ENCODE measurements at places on chromosomes 2 and 18.

DNA sequence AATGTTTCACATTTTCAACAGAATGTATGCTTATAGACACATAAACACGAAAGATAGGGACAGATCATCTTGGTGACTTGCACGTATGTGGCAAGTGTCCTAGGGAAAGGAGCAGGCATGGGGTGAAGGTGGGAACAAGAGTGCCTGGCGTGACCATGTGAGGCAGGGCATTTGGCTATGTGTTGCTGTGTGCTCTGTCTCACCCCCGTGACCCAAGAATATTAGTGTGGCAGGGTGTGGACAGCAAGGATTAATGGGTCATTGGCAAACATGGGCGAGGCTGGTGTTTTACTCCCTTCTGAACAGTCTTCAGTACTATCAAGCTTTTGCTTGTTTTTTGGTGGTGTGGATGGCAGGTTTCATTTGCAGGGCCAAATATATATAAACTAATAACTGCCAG is 1.3 kb upstream of the VWA3B start:
- DNase-seq: no peak

DNA sequence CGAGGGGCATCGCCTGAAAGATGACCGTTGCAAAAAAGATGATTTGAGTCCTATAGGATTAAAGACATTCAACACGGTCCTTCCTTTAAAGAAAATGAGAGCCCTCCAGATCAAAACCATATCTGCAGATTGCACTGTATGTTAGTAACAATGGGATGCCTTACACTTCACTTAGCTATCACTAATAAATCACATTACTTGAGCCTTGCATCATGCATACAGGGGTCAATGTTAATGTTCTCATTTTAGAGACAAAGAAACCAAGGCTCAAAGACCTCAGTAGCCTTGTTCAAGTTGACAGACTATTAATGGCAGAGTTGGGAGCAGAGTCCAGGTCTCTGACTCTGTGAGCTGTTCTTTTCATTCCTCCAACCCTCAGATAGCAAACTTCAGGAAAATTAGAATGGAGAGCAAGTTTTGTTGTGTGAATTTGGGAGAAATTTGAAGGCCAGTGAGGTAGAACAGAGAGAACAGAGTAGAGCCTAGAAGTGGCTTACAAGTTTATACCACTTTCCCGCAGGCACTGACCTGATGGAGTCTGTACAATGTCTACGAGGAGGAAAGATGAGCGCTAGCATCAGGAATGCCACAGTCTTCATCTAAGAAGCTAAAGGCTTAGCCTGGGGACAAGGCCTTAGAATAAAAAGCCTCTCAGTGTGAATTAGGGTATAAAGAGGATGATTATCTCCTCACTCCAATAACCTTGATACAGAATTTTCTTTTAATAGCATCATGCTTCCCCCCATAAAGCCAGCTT is 48.3 kb downstream of the TRIB2 start:
- DNase-seq: no peak

GRCh38 chr2:239445771-239446524 is 45.1 kb upstream of the HDAC4 start:
- DNase-seq: no peak

DNA sequence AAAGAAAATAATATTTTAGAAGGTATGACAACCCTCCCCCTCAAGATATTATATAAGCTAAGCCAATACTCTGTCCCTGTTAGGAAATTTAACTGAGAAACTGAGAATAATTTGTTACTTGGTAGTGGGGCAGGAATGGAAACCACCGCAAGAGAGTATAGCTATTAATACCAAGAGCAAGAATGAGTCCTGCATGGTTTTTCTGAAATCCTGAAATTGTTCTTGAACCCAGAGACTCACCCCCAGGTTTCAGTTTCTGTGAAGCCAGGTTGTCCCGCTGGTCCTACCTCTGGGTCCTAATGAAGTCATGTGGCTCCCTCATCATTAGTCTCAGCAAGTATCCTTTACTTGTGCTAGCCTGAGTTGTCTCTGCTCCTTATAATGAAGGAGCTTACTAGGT is 671.0 kb upstream of the ACVR2A start:
- no peak for DNase-seq

GRCh38 chr2:20143263-20143662 is 81.7 kb downstream of the SDC1 start:
- DNase-seq: peak; percentile 42

GRCh38 chr2:102841107-102841840 is 79.4 kb downstream of the TMEM182 start:
- DNase-seq: peak; percentile 48

- DNase-seq: no peak
These were observed 51.4 kb downstream of the TTC39C start for GRCh38 chr18:24065906-24066305.

GRCh38 chr2:85663594-85664565 is 4.1 kb downstream of the SFTPB start:
- DNase-seq: no peak

- DNase-seq: no peak
These were observed 13.0 kb downstream of the CALCRL start for GRCh38 chr2:187435078-187435477.

DNA sequence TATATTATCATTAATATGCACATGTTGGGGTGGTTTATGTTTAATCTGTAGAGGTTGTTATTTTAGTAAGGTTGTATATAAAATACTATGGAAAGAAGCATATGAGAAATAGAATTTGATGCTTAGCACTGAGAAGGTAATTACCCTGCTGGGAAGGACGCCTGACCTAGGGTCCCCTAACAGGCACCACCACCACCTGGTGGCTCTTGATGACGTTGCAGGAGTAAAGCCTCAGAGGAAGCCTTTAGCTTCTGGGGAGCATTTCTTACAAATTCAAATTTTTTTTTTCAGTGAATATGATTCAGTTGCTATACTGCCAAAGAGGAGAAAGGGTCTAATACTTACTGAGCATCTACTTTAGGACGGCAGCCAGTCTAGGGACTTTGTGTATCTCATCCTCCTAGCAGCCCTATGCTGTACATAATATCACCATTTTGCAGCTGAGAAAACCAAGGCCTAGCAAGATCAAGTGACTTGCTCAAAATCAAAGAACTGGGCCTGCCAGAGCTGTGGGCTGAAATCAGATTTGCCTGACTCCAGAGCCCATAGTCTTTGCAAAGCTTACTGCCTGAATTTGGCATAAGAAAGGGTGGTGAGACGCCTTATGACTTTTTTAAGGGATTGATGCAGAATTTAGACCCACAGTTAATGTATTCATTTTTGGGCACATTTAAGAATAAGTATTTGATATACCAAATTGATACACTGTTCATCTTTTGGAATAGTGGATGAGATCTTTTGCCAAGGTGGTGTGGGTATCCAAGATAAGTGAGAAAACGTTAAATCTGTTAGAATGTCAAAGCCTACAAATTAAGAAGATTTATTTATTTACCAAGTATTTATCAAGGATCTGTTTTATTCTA is 78.8 kb upstream of the GAREM1 start:
- DNase-seq: peak; percentile 47

DNA sequence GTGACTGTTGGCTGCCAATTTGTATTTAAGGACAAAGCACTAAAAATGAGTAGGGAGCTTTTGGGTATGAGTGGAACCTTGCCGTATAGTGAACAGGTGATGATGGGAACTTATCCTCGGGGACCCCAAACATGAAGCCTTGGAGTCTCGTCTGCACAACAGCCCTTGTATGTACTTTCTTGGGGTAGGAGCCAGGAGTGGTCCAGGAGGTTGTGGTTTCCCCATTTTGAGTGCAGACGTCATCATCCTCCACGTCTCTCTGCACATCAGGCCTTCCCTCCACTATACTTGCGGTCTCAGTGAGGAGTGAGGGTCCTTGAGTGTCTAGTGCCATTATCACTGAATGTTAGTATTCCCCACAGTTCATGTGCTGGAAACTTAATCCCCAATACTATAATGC is 101.5 kb upstream of the HS6ST1 start:
- no peak for DNase-seq

- DNase-seq: no peak
These were observed 80.5 kb downstream of the DGKD start for GRCh38 chr2:233434666-233435330.

- peak; percentile 99 for DNase-seq
These were observed 149.6 kb downstream of the IRS1 start for GRCh38 chr2:226649871-226650660.

DNA sequence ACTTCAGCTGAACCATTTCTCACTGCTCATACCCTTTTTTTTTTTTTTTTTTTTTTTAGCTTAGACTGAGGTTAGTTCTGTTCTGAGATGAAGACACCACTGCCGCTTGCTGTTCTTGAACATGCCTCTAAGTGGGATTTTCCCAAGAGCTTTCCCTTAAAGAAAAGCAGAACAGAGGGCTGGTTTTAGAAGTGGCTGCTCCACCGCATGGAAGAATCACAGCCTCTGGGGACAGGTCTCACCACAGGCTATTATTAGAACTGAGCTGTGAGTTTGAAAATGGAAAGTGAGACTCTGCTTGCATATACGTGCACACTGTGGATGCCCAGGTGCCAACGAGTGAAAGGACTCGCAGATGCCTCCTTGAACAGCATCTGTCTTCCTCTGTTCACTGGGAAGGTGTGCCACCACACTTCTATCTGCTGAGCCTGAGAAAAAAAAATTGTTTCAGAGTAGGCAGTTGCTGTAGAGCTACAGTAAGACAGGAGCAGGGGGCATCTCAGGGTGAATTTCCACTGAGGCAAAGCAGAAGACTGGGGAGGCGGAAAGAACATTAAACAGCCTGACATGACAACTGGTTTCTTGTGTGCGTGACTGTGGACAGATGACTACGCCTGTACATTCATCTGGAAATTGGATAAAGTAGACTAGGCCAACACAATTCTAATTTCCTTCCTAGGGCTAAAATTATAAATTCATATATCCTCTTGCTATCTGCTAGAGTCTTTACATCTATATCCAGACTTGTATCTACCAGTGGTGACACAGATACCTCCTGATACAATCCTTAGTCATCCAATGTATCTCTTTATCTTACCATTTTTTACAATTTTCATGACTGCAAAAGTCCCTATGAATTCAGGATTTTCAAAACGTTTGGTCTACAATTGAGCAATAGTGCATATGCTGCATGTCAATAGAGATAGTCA is 1045.7 kb upstream of the CELF4 start:
- DNase-seq: no peak

GRCh38 chr18:34978533-34978893 is 62.7 kb upstream of the MAPRE2 start:
- DNase-seq: no peak

- DNase-seq: peak; percentile 31
These were observed 796 bp upstream of the DYSF start for GRCh38 chr2:71452565-71452964.

- no peak for DNase-seq
These were observed 232.0 kb downstream of the CNTNAP5 start for GRCh38 chr2:124257120-124257519.

DNA sequence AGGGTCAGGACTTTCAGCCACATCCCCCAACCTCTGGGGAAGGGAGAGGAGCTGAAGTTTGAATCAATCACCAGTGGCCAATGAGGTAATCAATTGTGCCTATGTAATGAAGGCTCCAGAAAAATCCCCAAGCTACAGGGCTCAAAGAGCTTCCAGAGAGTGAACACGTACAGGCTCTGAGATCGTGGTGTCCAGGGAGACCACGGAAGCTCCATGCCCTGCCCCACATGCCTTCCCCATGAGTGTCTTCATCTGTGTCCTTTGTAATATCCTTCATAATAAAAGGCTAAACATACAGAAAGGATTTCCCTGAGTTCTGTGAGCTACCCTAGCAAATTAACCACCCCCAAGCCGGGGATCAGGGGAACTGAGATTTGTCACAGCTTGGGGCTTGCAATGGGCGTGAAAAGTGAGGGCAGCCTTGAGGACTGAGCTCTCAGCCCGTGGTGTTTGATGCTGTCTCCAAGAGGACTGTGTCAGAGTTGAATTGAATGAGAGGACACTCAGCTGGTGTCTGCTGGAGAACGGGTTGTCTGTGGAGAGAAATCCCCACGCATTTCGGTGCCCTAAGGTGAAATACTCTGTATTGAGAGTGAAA is 25.5 kb upstream of the TUBB6 start:
- no peak for DNase-seq

- peak; percentile 11 for DNase-seq
These were observed 47.1 kb downstream of the IKZF2 start for GRCh38 chr2:213104092-213104902.

GRCh38 chr2:88036182-88036581 is 19.4 kb downstream of the KRCC1 start:
- no peak for DNase-seq

DNA sequence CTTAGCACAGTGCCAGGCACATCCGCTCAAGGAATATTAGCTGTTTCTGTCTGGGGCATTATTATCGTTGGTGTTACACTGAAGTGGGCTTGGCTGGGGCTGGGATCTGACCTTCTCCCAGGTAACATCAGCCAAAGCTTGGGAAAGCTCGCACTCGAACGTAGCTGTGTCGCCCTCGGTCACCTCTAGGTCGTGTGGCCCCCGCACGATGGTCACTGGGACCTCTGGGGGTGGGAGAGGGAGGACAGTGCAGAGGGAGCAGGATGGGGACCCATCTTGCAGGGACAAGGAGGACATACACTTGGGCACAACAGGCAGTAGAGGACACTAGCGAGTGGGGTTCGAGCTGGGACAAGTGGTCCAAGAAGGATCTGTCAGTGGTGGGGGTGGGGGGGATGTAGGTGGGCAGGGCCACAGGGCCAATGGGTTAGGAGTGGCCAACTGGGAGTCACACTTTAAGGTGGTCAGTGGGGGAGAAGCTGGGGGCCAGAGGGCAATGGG is 9.7 kb downstream of the TMEM198 start:
- DNase-seq: no peak

DNA sequence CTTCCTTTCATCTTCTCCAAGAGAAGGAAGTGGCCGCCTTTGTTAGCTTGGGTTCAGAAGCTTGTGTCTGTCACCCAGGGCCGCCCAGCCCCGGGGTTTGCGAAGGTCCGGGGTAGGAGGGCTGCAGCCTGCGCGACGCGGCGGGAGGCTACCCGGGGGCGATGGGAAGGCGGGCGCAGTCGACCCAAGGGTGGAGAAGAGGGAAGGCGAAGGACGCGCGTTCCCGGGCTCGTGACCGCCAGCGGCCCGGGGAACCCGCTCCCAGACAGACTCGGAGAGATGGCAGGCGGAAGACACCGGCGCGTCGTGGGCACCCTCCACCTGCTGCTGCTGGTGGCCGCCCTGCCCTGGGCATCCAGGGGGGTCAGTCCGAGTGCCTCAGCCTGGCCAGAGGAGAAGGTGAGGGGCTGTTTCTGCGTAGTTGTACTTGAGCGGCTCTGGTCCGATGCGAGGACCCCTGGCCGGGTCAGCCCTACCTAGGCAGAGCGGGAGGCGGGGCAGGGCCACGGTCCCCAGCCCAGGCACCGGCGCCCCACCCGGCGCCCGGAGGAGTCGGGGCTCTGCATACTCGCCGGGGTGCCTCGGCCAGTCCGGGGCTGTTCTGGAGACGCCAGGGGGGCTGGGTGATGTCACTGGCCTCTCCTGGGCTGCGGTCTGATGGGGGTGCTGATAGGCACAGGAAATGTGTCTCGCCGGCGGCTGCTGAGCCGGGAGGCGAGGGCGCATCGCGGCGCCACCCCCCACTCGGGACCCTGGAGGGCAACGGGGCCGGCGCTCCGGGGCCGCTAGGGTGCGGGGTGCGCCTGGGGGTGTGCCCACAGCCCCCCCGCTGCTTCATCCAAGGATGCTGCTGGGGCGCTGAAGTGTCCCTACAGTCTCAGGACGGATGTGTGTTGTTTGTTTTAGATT is at the start of gene QPCT:
TSS of gene QPCT (plus strand) at position 178 of the 909 bp plus-strand sequence. CDS start at position 280, 102 bp downstream.
- no peak for DNase-seq
